ENCODE measurements at places on chromosomes 7 and 10.

- DNase-seq: no peak
Measured at GRCh38 chr10:633279-634245, 55.9 kb downstream of the DIP2C start.

DNA sequence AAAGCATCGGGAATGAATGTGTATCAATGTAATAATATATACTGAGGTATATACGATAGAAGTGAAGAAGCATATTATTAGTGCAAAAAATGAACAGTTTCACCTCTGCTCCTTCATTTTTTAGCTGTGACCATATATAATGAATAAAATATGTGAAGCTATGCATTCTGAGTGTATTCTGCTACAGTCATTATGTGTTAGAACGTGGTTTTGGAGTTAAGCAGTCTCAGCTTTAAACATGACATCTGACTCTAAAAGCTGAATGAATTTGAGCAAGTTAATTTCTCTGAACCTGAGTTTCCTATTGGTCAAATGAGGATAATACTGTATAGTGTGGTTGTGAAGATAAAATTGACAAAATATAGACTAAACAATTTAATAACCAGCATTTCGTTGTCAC, 358.1 kb downstream of the SUGCT start:
- DNase-seq: no peak

GRCh38 chr7:41621953-41622831, 80.7 kb downstream of the INHBA start:
- no peak for DNase-seq

- DNase-seq: no peak
Measured at GRCh38 chr10:132628966-132629900, 91.6 kb downstream of the INPP5A start.

GRCh38 chr10:126997801-126998590, 92.8 kb downstream of the DOCK1 start:
- no peak for DNase-seq

GRCh38 chr10:6313111-6313895, 110.6 kb downstream of the PFKFB3 start:
- no peak for DNase-seq

DNA sequence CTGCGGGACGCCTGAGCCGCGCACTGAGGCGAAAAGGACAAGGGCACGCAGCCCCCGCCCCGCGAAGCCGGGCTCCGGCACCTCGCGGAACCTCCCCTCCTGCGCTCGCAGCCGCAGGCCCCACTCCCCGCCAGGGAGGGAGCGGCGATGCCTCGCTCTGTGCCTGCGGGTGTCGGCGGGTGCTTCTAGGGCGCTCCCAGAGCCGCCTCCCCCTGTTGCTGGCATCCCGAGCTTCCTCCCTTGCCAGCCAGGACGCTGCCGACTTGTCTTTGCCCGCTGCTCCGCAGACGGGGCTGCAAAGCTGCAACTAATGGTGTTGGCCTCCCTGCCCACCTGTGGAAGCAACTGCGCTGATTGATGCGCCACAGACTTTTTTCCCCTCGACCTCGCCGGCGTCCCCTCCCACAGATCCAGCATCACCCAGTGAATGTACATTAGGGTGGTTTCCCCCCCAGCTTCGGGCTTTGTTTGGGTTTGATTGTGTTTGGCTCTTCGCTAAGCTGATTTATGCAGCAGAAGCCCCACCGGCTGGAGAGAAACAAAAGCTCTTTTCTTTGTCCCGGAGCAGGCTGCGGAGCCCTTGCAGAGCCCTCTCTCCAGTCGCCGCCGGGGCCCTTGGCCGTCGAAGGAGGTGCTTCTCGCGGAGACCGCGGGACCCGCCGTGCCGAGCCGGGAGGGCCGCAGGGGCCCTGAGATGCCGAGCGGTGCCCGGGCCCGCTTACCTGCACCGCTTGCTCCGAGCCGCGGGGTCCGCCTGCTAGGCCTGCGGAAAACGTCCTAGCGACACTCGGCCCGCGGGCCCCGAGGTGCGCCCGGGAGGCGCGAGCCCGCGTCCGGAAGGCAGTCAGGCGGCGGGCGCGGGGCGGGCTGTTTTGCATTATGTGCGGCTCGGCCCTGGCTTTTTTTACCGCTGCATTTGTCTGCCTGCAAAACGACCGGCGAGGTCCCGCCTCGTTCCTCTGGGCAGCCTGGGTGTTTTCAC, 519 bp downstream of the ITGB8 start:
- peak; percentile 93 for DNase-seq

DNA sequence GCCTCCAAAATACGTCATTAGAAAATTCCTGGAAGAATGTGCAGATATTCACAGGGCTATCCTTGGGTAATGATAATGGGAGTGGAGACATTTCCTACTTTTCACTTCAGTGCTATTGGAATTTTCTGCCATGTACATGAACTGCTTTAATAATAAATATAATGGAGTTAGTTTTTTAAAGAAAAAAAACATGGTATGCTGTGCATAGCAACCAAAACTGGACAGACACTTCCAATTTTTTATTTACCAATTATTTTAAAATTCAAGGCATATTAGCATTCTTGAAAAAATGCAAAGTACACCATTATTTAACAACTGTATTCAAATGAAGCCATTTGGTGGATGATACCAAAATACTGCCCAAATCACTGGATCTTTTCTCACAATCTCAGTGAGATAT, 3.3 kb downstream of the XRCC2 start:
- DNase-seq: no peak

- no peak for DNase-seq
Measured at GRCh38 chr10:6115824-6116350, 27.1 kb downstream of the RBM17 start.

DNA sequence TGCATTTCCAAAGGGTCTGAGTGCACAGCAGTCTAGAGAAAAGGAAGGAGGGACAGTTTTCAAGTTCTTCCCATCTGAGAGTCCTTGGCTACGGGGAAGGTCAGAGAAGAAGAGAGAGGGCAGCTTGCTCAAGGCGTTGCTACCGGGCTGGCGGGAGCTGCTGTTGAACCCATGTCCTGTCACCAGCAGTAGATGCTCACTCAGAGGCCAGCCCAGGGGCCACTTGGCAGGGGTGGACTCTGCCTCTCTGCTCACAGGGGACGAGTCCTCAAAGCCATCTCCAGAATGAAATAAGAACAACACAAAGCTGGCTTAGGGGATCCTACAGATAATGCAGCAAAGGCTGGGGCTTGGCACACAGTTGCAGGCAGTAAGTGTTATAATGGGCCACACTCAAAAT, 231.5 kb downstream of the TNS3 start:
- DNase-seq: no peak

GRCh38 chr10:58795560-58795959, 282.9 kb downstream of the BICC1 start:
- no peak for DNase-seq

DNA sequence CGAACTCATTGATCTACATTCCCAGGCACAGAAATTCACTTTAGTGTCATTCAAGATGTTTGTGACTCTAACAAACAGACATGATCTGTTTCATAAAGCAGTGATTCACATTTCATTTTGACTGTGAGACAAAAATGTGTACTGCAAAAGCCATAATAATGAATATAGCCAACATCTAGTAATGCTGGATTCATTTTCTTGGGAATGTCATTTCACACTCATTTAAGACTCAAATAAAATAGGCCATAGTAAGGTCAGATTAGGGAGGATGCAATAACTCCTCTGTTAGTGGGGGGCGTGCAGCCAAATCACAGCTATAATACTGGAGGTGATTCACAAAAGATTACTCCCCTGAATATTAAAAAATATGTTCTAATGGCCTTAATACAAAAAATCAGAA, 566.6 kb upstream of the ZWINT start:
- DNase-seq: no peak

GRCh38 chr10:133325440-133326222, 11.1 kb downstream of the CALY start:
- DNase-seq: no peak

DNA sequence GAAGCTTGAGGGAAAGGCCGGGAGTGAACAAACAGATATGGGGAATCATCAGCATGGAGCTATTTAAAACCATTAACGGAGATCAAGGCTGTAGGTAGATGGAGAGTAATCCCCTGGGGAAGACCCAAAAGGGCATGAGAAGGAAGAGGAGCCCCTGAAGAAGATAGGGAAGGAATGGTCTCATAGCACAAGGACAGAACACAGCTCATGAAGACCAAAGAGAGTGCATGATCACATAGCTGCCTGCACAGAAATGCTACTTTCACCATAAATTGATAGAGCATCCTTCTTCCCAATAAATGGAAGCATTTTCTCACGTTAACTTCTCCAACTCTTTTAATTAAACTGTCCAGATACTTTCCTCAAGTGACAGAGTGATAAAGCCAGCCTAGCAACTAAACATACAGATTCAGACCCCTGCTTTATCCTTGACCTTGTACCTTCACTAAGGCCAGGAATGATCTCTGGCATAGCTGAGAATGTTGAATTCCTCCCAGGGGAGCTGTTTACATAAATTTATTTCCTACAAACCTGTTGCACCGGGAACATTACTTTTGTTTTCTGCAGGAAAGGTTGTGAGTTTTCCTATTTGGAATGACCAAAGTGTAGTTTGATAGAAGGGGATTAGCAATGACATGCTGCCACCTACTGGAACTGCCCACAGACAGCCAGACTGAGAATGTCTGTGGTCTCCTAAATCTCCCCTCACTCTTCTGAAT, 110.8 kb upstream of the LRGUK start:
- peak; percentile 59 for DNase-seq

- no peak for DNase-seq
Measured at GRCh38 chr7:46622251-46622650, 701.2 kb upstream of the IGFBP3 start.

DNA sequence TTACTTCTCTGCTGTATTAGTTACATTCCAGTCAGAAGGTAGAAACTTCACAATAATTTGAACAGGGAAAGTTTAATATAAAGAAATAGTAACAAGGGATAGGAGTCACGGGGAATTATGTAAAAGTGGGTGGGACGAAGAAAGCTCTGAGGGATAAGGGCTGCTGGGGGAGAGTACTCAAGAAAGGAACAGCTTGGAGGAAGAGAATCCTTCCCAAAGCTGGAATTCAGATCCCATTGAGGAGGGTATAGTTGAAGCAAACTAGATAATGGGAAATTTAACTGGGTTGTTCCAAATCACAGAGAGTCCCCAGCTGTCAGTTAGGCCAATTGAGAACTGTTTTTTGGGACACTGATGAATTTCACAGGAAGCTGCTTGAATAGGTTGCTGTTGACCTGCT, 53.2 kb upstream of the MACC1 start:
- DNase-seq: no peak
